ENCODE measurements at places on chromosomes 7 and 10. TPM values are rescaled to one million over a fixed set of nuclear protein-coding genes. Genes with fewer than 3 reads are reported as not detected.

Gene TBC1D12
- total RNA-seq: 18.4 TPM

Gene FXYD4
- not detected for total RNA-seq

Gene MSMB
- total RNA-seq: not detected

Gene AMPH
- 0.17 TPM for total RNA-seq

Gene TBX20
- 0.15 TPM for total RNA-seq

Gene RARRES2
- total RNA-seq: 161 TPM

Gene BTBD16
- total RNA-seq: not detected

Gene DKK1
- total RNA-seq: 2.7 TPM

Gene SLC26A5
- total RNA-seq: not detected

Gene MMD2
- not detected for total RNA-seq

Gene TRIM24
- 14.5 TPM for total RNA-seq

Gene LIPK
- total RNA-seq: not detected

Gene BHLHA15
- total RNA-seq: 0.94 TPM

Gene FRA10AC1
- total RNA-seq: 1.0 TPM

Gene VSTM4
- total RNA-seq: 0.35 TPM

Gene BUB3
- 113 TPM for total RNA-seq

Gene CNTNAP2
- total RNA-seq: 12.9 TPM

Gene PVRIG
- total RNA-seq: not detected

Gene HOXA2
- 0.35 TPM for total RNA-seq

Gene C10orf67
- total RNA-seq: 0.35 TPM

Gene BEND7
- total RNA-seq: 36.4 TPM

Gene MYPN
- total RNA-seq: 0.17 TPM

Gene GBX1
- not detected for total RNA-seq

Gene C10orf90
- total RNA-seq: not detected

Gene TMEM26
- 0.10 TPM for total RNA-seq

Gene NXPH1
- total RNA-seq: not detected

Gene PANK1
- 14.6 TPM for total RNA-seq

Gene SNCG
- total RNA-seq: 5.2 TPM

Gene PLAC9
- total RNA-seq: not detected

Gene PTPRZ1
- total RNA-seq: not detected

Gene TMEM270
- total RNA-seq: not detected

Gene TMEM139
- total RNA-seq: 70.5 TPM

Gene NCF1
- total RNA-seq: 0.10 TPM

Gene AKAP9
- 83.9 TPM for total RNA-seq

Gene NOD1
- 5.6 TPM for total RNA-seq

Gene MYH16
- total RNA-seq: 0.05 TPM
